ENCODE measurements at places on chromosomes 12 and 14.

- peak; percentile 60 for DNase-seq
Measured at GRCh38 chr12:49092816-49093406, 1.7 kb downstream of the DHH start.

DNA sequence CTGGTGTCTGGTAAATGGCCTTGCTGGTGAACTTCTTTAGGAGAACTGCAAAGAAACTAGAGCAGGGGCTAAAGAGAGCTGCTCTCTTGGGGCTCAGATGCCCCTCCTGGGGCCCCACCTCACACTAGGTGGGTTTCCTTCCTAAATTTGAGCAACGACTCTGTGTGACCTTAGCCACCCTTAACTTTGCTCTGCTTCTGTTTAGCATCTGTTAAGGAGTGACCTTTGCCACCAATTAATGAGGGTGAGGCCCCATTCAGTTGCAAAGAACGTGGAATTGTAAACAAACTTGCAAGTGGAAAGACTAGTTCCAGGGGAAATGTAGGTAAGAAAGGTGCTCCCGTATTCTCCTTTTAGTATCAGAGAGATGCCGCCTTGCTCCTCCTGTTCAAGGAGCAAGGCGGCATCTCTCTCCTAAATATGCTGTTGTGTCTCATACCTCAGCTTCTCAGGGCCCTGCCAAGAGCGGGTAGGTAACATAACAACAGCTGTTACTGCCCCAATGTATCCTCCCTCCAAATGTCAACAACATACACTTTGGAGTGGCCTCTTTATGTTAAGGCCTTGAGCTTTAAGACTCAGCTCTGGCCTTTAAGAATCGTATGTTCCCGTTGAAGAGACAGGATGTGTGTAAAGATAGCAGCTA is 77.6 kb upstream of the FUT8 start:
- DNase-seq, result no peak

GRCh38 chr12:119198440-119198839 is 19.7 kb downstream of the HSPB8 start:
- DNase-seq, result no peak

- no peak for DNase-seq
Measured at GRCh38 chr14:94581127-94581999, at the start of gene SERPINA5. TSS of gene SERPINA5 (plus strand) at chr14:94581426. CDS start at chr14:94587363, 5,937 bp downstream.

GRCh38 chr12:116637589-116638150 is 78.5 kb downstream of the MAP1LC3B2 start:
- no peak for DNase-seq

DNA sequence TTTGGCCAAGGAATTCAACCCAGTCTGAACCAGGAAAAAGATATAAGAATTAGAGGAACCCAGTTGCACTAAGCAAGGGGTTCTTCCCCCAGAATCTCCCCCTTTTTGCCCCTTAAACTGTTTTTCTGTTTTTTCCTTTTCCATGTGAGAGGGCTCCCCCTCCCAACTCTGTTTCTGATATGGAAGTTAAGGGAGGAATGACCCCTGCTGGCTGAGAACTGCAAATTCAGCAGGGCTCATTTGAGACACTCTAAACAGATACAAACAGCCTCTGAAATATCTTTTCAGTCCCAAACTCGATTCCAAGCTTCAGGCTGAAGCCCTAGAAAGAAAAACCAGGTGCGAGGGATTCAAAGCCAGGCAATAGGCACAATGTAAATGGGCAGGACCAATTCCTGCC is 132.7 kb downstream of the SLC41A2 start:
- DNase-seq, result peak; percentile 14

GRCh38 chr14:90193925-90194324 is 62.4 kb upstream of the PSMC1 start:
- no peak for DNase-seq

- no peak for DNase-seq
Measured at GRCh38 chr12:132551641-132552031, 58.7 kb downstream of the LRCOL1 start.

DNA sequence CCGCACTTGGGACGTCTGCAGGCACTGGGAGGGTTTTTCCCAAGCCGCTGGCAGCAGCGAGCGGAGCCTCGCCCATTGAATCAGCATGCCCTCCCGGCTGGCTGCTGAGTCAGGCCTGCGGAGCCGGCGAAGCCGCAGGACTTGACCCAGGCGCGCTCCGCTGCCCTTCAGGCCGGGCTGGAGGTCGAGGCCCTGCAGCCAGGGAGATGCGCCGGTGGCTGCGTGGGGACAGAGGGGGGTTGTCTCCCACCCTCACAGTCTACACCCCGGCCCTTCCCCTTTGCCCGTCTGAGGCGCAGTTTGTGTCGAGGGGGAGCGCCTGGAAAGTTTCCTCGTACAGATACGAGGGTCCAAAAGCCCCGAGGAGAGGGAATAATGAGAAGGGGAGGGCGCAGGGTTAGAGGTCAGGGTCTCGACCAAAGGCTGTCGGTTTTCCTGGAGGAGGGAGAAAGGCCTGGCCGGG is 759 bp upstream of the KLC1 start:
- peak; percentile 70 for DNase-seq

DNA sequence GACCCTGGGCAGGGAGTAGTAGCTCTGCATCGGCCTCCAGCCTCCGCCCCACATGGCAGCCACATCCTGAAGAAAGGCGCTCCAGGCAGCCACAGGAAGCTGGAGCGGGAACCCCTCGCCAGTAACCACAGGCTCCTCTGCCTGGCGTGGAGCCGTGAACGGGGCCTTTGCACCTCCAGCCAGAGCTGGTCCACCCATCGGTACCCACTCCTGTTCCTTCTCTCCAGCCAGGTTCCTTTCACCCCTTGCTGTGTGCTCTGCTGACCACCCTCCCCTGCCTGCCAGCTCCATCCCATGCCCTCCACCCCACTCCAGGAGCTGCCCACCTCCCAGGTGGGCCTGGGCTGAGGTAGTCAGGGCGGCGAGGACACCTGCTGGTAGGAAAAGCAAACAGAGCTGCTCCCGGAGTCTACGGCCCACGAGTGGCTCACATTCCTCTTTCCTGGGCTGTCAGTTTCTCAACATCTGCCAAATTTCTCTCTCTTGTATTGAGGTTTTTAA is 2.7 kb downstream of the TGFB3 start:
- DNase-seq, result peak; percentile 3

GRCh38 chr12:52878507-52879393 is 26.1 kb downstream of the KRT8 start:
- DNase-seq, result no peak

DNA sequence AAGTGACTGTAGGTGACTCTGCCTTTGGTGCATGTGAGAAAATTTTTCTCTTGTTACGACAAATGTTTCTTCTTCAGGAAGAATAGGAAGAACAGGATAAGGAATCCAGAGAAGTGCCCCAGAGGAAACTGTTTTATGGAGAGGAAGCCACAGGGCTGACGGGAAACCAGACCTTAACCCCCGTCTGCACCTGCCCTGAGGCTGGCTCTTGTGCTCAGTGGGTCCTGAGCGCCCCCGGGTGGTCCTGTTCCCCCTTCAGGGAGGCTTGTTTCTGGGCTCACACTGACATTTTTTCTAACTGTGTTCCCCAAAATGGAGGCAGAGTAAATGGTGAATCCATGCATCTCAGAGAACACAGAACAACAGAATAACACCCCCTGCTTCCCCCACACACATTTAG is 691.8 kb downstream of the TMEM121 start:
- no peak for DNase-seq

DNA sequence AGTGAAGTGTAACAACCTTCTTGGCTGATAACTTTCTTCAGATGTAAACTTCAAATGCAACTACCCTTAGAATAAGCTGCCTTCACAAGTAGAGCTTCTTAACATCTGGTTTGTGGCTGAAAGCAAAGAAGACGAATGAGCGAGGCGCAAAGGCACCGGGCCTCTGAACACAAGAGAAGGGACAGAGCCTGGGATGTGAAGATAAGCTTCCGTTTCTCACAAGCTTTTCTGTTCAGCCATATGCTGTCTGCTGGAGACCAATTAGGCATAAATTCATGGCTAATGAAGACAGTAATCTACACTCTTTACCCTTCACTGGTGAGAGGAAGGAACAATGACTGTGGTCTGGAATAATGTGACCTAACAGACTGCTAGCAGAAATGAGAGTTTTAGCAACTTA is 195.2 kb downstream of the ATXN7L3B start:
- peak; percentile 90 for DNase-seq

- peak; percentile 87 for DNase-seq
Measured at GRCh38 chr12:10365696-10366405, 24.0 kb downstream of the KLRK1 start.

DNA sequence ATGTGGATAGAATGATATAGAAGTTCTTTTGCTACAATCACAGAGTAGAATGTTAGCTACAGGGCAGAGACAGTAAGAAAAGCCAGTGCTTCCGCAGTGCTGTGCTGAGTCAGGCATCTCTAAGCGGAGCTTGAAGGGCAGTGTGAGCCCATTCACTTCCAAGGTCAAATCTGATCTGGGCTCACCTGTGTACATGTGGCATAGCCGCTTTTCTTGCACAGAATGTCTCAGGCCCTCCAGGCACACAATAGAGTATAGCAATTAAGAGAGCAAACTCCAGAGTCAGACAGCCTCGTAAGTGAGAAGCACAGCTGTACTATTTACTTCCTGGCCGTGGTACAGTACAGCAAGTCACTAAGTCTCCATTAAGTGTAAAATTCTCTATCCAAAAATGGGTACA is 26.8 kb downstream of the CORO1C start:
- DNase-seq, result no peak

- DNase-seq, result peak; percentile 77
Measured at GRCh38 chr12:9646794-9647781, 22.4 kb upstream of the CLEC2D start.

GRCh38 chr12:3150931-3151835 is 74.0 kb downstream of the TSPAN9 start:
- DNase-seq, result no peak

DNA sequence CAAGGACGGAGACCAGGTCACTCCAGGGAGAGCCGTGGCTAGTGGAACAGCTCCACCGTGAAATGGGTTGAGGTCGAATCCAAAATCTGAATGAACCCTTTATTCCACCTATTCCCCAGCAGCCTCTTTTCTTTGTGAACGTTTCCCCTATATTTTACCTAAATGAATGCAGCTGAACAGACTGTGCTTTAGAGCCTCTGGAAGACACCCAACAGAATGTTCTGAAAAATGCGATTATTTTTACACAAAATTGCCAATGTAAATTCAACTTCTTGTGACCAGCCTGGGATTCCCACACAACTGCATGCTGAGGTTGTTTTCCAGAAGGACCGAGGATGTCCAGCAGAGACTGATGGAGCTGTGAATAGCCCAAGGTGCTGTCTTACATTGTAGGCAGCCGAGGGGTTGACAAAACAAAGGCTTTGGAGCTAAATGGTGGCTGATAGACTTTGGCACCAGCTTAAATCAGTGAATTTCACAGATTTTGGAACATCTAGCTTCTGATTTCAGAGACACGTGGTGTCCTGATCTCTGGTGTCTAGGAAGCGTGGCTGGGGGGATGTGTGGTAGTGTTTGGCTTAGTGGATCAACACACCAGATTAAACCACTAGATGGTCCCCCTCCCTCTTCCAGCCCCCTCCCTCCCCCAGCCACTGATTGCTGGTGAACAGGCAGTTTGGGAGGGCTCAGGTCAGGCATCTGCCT is 150.4 kb downstream of the ZNF664 start:
- DNase-seq, result no peak

DNA sequence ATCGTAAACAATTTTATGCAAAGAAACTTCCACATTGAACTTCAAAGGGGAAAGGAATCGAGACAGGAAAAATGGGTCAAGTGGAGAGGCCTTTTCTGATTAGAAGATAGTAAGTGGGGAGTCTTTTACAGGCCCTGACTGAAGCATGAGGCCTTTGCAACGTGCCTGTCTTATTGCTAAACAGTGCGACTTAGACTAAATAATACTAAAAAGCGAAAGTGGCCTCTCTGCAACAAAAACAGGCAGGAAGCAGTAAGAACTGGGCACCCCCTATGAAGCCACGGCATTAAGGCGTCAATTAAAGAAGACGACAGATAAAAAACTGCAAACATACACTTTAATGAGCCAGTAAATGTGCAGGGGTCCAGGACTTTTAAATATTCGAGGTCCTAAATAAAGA is 283.4 kb upstream of the GRIP1 start:
- no peak for DNase-seq

- no peak for DNase-seq
Measured at GRCh38 chr12:52433501-52434080, 580 bp downstream of the KRT75 start.

DNA sequence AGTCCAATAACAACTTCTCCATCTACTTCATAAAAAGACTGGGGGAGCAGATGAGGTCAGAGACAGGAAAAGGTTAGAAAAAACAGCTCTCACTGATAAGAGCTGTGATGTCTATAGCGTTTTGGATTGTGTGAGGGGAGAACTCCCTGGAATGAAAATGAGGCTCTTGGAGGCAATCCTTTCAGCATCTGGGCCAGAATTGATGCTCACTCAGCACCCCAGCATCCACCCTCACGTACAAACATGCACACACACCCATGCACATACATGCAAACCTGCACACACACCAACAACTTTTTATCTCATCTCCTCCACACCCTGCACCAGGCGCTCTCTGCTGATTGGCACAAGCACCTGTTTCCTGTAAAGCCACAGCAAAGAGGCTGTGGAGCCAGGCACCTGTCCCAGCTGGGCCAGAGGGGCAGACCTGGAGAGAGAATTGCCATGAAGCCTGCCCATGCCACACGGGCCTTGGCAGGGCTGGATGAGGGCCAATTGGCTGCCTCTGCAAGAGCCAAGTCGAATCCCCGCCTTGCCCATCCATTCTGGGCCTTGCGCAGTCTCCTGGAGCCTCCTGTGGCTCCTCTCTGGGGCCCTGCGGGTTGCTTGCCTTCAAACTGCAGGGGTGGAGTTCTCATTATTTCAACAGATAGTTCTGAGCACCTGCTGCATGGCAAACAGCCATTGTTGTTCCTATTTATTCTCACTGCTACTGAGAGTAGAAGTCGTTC is 53.1 kb downstream of the SYNE3 start:
- DNase-seq, result peak; percentile 11

DNA sequence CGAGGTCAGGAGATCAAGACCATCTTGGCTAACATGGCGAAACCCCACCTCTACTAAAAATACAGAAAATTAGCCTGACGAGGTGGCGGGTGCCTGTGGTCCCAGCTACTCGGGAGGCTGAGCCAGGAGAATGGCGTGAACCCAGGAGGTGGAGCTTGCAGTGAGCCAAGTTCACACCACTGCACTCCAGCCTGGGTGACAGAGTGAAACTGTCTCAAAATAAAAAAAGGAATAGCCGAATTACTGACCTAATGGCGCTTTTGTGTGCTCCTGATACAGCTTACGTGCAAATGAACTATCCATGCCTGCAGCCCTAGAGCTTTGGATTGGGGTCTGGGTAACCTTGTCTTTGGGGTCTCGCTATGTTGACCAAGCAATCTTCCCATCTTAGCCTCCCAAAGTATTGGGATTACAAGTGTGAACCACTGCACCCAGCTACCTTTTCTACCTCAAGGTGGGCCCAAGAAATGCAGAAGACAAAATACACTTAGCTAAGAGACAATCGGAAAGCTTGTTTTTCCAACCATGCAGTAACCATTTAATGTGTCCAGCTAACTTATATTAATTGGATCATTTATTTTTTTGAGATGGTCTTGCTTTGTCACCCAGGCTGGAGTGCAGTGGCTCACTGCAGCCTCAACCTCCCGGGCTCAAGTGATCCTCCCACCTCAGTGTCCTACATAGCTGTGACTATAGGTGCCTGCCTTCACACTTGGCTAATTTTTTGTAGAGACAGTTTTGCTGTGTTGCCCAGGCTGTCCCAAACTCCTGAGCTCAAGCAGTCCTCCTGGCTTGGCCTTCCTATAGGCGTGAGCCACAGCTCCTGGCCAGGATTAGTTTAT is 5.5 kb downstream of the PABPN1 start:
- no peak for DNase-seq

Data from OCI-M1 (cell line).